ENCODE measurements at places on chromosomes 6 and 20. TPM values are rescaled to one million over a fixed set of nuclear protein-coding genes. Genes with fewer than 3 reads are reported as not detected.

Gene ANKRD6
- total RNA-seq, result 1.5 TPM

Gene PHACTR1
- 0.11 TPM for total RNA-seq

Gene TAGAP
- total RNA-seq, result not detected

Gene HCRTR2
- total RNA-seq, result not detected

Gene RSPO4
- total RNA-seq, result 0.03 TPM

Gene DSP
- total RNA-seq, result 33.0 TPM

Gene VSTM2L
- 27.9 TPM for total RNA-seq

Gene CGA
- 0.58 TPM for total RNA-seq

Gene OOEP
- total RNA-seq, result not detected

Gene HFE
- total RNA-seq, result 11.8 TPM

Gene PPIL6
- 3.4 TPM for total RNA-seq

Gene TRIM38
- 1.5 TPM for total RNA-seq

Gene EEF1A2
- 153 TPM for total RNA-seq

Gene TNFRSF6B
- total RNA-seq, result 0.37 TPM

Gene HSPA1B
- total RNA-seq, result 135 TPM

Gene FBXO5
- 19.0 TPM for total RNA-seq

Gene CTAGE9
- not detected for total RNA-seq

Gene COL19A1
- total RNA-seq, result not detected

Gene RAB23
- total RNA-seq, result 8.4 TPM

Gene ADISSP
- 175 TPM for total RNA-seq

Gene ALDH8A1
- total RNA-seq, result 0.17 TPM

Gene KATNA1
- 10.1 TPM for total RNA-seq

Gene FAM210B
- 10.4 TPM for total RNA-seq

Gene CCN6
- not detected for total RNA-seq

Gene GUCA1A
- not detected for total RNA-seq

Gene TFAP2B
- not detected for total RNA-seq

Gene PMEPA1
- total RNA-seq, result 316 TPM

Gene TMC2
- not detected for total RNA-seq

Gene SEL1L2
- not detected for total RNA-seq

Gene BPIFB2
- total RNA-seq, result not detected

Gene PCMTD2
- total RNA-seq, result 13.0 TPM

Gene OPN5
- not detected for total RNA-seq

Gene RBBP8NL
- total RNA-seq, result 0.91 TPM

Gene THBD
- total RNA-seq, result 119 TPM

Gene TREM2
- not detected for total RNA-seq

Gene BTN3A1
- total RNA-seq, result 2.9 TPM

Gene KIF3B
- 26.5 TPM for total RNA-seq

Gene METTL24
- total RNA-seq, result not detected

Gene MAPK13
- 0.49 TPM for total RNA-seq

Gene DNMT3B
- total RNA-seq, result 4.3 TPM

Gene OR2J3
- total RNA-seq, result not detected
